ENCODE measurements at places on chromosomes 12 and 14.
A peak's percentile ranks its signal among the peaks of the same experiment; 100 is the strongest.

DNA sequence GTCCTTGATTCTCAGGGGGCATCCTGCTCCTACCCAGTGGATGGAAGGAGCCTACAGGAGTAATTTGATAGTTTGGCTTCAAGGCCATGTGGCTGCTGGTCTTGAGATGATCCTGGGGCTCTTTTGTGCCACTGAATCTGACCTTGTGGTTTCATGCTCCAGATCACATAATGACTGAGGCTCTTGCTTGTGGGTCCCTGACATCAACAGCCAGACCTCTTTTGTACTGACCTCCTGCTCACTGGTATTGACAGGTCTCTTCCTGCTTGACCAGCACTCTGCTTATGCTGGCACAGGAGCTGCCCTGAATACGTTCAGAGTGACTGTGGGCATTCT, 23.2 kb upstream of the JPH4 start:
- DNase-seq: no peak

GRCh38 chr14:105281371-105282097, 19.3 kb downstream of the BRF1 start:
- DNase-seq: no peak

DNA sequence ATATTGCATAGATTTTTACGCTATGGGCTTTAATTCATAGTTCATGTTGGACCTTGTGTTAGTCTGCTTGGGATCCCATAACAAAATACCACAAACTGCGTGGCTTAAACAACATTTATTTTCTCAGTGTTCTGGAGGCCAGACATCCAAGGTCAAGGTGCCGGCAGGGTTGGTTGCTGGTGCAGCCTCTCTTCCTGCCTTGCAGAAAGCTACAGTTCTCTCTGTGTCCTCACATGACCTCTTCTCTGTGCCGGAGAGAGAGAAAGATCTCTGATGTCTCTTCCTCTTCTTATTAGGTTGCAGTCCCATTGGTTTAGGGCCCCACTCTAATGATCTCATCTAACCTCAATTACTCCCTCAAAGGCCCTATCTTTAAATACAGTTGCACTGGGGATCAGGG, 170.5 kb downstream of the IPO8 start:
- no peak for DNase-seq

DNA sequence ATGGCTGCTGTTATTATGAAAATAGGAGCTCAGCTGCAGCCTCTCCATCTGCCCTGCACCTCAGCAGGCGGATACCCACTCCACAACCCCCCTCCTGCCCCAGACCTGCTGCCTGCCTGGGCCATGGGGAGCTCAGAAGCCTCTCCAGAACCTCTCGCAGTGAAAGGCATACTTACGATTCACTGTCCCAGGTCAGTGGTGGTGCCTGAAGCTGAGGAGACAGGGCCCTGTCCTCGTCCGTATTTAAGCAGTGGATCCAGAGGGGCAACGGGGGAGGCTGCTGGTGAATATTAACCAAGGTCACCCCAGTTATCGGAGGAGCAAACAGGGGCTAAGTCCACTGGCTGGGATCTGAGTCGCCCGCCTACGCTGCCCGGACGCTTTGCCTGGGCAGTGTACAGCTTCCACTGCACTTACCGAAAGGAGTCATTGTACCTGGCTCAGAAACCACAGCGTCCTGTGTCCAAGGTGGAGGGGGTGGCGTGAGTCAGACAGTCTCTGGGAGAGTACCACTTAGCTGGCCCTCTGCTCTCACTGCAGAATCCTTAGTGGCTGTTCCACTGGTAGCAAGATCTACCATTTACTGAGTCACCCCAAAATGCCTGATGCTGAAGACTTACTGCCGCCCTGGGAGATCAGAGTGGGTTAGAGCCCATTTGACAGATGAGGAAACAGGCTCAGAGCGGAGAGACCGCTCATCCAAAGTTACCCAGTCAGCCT, at the start of gene SERPINA1:
TSS of gene SERPINA1 (minus strand) at position 219 of the 720 bp plus-strand sequence. CDS start 5,365 bp downstream, outside the sequence.
- no peak for DNase-seq

- DNase-seq: no peak
Observed at GRCh38 chr12:46855760-46856159, 30.0 kb upstream of the SLC38A4 start.

GRCh38 chr14:69629225-69630127, 18.1 kb downstream of the SUSD6 start:
- no peak for DNase-seq

- DNase-seq: no peak
Observed at GRCh38 chr12:103310546-103311270, 185.1 kb downstream of the C12orf42 start.

DNA sequence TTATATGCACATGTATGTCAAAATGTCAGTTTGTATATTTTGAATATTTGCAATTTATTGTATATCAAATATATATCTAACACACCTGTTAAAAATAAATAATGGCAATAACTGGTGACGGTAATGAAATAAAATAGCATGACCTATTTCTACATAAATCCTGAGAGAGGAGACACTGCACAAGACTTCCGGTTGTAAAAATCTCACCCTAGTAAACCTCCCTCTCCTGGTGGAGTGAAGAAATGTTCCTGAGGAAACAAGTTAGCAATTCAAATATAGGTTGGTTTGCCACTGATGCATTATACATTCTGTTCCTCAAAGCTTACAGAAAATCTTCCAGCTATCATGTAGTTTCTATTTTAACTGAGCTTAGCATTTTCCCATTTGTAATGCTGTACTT, 166.1 kb upstream of the SYT10 start:
- no peak for DNase-seq

DNA sequence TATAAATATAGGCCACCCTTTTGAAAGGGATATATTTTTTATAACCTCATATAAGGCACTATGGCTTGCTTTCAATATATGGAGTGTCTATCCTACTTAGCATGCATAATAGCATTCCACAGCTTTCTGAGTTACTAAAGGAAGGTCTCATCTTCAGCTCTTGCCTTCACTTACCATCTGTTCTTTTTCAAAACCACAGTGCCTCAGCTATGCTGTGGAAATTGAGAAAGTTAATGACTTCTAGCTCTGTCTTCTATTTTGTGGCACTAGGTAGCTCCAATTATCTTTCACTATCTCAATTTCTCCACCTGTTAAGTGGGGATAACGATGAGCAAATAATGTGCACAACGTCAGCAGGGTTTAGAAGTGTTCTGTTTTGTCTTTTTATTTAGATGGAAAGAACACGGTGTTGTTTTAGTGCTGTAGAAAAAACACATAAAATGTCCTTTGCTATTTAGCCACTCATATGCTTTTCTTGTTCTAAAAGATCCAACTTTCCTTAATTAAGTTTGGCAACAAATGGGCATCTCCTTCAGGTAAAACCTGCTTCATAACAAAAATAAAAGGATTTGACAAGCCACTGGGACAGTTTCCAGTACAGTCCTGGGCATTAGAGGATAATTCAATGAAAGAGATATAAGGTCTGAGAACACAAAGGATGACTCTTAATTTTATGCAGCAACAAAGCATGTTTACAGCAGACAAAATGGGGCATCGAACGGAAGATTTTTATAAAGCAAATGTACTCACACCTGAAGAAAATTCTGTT, 462.0 kb upstream of the SYT1 start:
- peak; percentile 14 for DNase-seq

DNA sequence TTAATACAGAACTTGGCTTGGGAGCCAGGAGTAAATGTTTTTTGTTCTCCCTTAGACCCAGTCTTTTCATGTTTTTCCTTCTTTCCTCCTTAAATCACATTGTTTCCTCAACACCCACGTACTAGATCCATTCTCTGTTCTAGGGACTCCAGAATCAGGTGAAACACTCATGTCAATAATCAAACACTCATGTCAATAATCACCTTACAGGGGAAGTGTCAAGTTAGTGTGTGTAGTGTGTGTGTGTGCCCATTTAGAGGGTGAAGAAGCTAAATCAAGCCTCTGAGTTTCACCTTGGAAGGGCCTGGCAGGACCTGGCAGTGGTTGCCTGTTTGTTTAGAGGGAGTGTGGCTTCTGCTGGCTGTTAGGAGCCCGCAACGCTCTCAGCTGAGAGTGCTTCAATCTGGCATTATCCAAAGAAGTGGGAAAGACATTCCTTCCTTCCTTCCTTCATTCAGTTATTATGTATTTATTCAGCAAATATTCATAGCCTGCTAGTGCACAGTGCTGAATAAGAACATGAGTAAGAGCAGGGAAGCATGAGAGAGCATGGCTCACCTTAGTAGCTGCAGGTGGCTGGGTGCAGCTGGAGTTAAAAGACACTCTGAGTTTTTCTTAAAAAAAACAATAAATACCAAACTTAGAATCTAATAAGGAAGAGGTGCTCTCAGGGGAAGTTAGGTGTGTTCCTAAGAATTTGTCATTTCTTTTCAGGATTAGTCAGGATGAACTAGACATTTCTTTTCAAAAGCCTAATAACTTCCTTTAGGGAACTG, 17.6 kb upstream of the EID3 start:
- DNase-seq: peak; percentile 82

GRCh38 chr14:76352639-76353281, 23.2 kb upstream of the ESRRB start:
- no peak for DNase-seq
